M059J (cell line): ENCODE measurements at places on chromosomes 7 and 10. TPM values are rescaled to one million over a fixed set of nuclear protein-coding genes. Genes with fewer than 3 reads are reported as not detected.

Gene LBX1
- not detected in 2 replicates for total RNA-seq

Gene UPK3BL1
- 4.0 and 6.2 TPM in 2 replicates for total RNA-seq

Gene ODAD2
- 0.54 and 3.7 TPM in 2 replicates for total RNA-seq

Gene TSPAN13
- total RNA-seq = 66.5 and 75.5 TPM in 2 replicates

Gene AOAH
- total RNA-seq = 2.6 and 3.0 TPM in 2 replicates

Gene TRIL
- total RNA-seq = 0.44 and 0.91 TPM in 2 replicates
